ENCODE measurements at places on chromosomes 6 and 20.

- DNase-seq, result no peak
These were observed 230.2 kb downstream of the PRKN start for GRCh38 chr6:162497389-162497788.

DNA sequence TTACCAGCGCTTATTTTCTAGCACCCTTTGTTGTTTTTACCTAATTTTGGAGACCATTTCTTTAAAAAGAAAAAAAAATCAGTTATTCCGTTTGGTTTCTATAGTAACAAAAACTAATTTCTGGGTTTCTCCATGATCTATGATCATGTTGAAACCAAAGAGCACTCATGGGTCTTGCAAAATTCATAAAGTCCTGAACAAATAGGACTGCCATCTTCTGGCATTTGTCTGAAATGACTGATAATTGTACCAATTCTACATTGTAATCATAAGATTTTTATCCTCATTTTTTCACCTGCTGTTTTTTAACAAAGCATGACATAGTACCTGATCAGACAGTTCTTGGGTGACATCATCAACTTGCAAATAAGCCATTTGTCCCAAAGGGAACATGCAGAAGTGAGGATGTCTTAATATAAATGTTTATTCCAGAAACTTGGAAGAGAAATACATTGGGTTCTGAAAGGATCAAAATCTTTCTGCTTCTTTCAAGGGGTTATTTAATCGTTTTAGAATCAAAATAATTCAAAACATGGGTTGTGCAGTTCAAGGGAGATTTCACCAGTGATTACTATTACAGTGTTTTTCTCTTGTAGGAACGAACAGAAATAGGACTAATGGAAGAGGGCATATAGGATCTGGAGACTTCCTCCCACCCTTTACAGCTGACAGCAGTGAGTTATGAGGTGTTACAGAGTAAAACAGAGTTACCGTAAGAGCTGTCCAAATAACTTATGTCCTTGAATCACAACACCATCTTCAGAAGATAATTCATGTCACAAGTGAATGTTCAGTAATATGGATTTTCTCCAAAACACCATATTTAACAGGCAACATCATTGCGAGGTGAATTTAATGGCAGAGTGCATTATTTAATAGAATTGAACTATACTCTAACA lies 87.1 kb upstream of the GJE1 start:
- no peak for DNase-seq

- no peak for DNase-seq
These were observed 50.0 kb upstream of the ESR1 start for GRCh38 chr6:151757506-151757955.

DNA sequence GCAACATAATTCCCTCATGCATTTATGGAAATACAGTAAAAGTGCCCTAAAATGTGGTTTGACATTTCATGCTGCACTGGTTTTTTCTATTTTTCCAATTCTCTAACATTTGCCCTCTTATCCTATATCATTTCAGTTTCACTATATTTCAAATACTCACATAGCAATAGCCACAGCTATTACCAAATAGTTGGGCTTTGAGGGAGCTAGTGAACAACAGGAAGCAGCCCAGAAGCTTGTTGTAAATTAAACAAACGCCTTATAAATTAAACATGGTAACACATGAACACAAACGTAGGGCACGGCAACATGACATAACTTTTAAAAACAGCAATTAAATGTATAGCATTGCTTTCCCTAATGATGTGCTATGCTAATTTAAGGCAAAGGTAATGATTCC lies 469.0 kb downstream of the CDC5L start:
- no peak for DNase-seq

GRCh38 chr6:4295058-4295782 lies 159.8 kb upstream of the ECI2 start:
- no peak for DNase-seq

GRCh38 chr6:101912311-101912710 lies 518.8 kb downstream of the GRIK2 start:
- DNase-seq, result no peak

GRCh38 chr6:118697554-118697953 lies 46.2 kb upstream of the CEP85L start:
- no peak for DNase-seq

GRCh38 chr6:18598551-18599264 lies 211.6 kb downstream of the RNF144B start:
- no peak for DNase-seq

GRCh38 chr20:45965169-45966002 lies 6.6 kb downstream of the ZNF335 start:
- DNase-seq, result no peak

- DNase-seq, result no peak
These were observed 607.2 kb downstream of the HTR1B start for GRCh38 chr6:76856065-76856464.

GRCh38 chr6:82381278-82381677 lies 17.7 kb downstream of the TPBG start:
- no peak for DNase-seq

- no peak for DNase-seq
These were observed 39.4 kb downstream of the HNF4A start for GRCh38 chr20:44394702-44395460.

DNA sequence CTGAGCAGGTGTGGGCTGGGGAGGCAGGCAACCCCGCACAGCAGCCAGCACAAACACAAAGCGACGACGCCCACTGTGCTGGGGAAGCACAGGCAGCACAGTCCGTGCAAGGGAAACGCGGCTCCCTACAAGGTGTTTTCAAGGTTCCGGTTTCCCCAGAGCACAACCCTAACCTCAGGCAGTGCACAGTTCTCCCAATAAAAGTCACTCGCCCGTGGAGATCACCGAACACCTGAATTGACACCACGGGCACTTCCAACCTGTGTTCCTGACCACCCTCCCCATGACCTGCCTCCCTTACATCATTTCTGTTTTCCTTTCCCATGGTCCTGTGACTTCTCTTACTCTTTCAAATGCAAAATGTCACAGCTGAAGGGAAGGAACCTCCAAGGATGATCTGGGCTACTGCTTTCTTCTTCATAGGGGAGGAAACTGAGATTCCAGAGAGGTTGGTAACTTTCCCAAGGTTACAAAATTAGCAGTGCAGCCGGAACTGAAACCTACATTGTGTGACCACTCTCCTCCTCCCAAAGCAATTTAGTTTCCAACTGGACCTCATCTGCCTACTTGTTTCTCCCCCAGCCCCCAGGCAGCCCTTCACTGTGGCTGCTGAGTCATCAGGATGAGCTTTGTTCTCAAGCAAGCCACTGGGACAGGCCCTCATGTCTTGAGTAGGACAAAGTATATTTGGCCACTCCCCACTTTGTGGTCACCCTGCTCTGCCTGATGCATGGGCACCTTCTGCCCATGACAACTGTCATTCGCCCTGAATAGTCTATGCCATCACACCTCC lies 125.3 kb downstream of the ATXN1 start:
- no peak for DNase-seq

- DNase-seq, result peak; percentile 92
These were observed 17.7 kb downstream of the MYLIP start for GRCh38 chr6:16146527-16146955.

DNA sequence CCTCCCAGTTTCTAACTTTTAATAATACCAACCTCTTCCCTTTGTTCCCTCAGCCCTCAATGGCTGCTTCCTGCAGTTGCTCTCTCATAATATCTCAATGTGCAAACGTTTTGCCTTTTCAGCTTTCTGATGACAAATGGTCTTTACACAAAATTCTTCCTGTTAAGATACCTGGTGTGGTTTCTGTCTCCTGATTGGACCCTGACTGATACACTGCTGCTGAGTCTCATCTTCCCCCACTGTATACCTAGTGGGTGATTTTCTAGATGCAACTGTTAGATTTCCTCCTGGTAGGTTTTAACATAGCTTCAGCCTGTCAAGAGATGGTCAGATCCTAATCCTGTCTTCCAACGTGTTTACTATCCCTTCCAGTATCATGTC lies 147.9 kb upstream of the TOP1 start:
- DNase-seq, result no peak

DNA sequence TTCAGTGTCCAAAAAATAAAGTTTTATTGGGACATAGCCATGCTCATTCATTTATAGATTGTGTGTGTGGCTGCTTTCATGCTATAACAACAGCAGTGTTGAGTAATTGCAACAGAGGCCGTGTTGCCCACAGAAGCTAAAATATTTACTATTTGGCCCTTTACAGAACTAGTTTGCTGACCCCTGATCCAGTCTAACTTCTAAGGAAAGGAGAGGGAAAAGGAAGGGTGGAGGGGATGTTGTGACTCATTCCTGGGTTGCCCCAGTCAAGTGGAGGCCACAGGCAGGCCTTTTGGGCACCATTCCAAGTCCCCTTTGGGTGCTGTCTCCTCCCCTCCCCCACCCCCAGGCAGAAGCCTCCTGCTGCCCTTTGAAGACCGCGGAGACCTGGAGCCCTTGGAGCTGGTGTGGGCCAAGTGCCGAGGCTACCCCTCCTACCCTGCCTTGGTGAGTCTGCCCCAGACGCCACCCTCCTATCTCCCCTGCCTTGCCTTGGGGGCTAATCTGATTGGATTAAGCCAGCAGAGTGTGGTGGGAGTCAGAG lies 28.4 kb downstream of the BRPF3 start:
- DNase-seq, result no peak

- DNase-seq, result no peak
These were observed 924.1 kb downstream of the EYS start for GRCh38 chr6:64782877-64783276.

DNA sequence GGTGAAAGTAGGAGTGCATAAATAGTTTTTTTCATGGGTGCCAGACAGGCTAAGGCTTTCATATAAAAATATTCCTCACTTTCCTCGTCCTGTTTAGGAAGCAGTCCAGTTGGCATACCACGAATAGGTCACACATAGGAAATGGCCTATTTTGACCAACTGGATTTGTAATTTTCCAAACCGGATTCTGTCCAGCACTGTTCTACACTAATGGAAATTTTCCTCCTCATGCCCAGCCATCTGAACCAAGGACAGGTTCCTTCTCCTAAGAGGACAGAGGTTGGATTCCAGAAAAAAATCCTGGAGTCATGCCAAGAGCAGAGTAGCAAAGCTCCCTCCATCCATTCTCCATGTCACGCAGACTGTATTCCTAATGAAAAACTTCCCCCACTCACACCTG lies 43.1 kb downstream of the PANK2 start:
- DNase-seq, result no peak

- no peak for DNase-seq
These were observed 26.3 kb downstream of the FAM110A start for GRCh38 chr20:859751-860231.

DNA sequence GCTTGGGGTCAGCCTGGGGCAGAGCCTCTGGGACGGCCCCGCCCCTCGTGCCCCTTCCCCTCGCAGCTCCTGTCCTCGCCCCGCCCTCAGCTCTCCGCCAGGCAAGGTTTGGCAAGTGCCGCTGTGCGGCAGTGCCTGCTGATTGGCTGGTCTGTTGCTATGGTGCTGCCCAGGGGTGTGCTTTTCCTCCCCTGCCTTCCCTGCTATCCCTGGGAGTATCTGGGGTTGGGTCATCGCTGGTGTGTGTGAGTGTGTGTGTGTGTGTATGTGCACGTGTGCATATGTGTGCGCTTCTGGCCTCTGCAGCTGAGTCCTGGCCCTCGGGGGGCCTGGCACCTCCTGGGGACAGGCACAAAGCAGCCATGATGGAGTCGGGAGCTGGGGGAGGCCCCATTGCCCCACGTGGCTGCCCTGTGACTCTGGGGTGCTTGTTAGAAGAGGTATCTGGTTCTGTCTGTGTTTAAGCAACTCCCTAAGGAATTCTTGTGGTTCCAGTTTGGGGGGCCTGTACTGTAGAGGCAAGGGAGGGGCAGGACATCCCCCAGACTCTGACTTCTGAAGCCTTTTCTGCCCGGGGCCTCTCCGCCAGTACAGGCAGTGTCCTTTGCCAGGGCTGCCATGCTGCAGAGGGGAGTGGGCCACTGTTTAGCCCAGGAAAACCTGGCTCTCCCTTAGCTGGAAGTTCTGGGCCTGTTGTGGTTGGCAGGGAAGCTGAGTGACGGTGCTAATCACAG lies 6.9 kb downstream of the RTEL1 start:
- DNase-seq, result no peak

GRCh38 chr6:134882426-134883038 lies 67.4 kb downstream of the ALDH8A1 start:
- peak; percentile 9 for DNase-seq

GRCh38 chr6:150720774-150721233 lies 121.1 kb downstream of the PLEKHG1 start:
- DNase-seq, result no peak

- no peak for DNase-seq
These were observed 4.8 kb upstream of the MOCS1 start for GRCh38 chr6:39938773-39939654.
